Activated naive CD4-positive, alpha-beta T cell (primary cell): ENCODE measurements at places on chromosomes 2 and 18.

GRCh38 chr2:101830555-101830954 lies 133.0 kb downstream of the MAP4K4 start:
- no peak for DNase-seq

DNA sequence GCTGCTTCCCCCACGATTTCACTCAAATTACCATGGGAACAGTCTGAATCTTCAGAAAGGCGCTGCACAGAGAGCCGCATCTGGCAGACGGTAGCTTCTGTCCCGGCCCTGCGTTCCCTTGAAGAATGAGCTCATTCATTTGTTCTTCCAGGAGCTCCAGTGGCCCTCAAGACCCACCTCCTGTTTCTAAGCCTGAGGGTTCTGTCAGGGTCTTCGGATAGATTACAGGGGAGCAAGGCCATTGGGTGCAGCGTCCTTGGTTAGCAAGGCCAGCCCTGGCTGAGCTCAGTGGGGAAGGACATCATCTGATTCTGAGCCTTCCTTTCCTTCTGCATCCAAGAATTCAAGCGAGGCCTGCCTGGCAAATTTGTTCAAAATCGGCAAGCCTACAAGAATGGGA lies 111.9 kb downstream of the PDCL3 start:
- no peak for DNase-seq

DNA sequence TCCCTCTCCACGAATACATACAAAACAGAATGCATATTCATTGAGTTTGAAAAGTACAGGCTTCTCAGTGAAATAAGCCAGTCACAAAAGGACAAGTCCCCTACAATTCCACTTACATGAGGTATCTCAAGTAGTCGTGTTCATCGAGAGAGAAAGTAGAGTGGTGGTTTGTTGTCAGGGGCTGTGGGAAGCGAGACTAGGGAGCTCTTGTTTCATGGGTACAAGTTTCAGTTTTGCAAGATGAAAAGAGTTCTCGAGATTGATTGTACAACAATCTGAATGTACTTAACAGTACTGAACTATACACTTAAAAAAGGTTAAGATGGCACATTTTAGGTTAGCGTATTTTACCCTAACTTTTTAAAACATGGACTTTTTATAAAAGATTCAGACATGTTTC lies 71.5 kb upstream of the TTC39C start:
- no peak for DNase-seq

DNA sequence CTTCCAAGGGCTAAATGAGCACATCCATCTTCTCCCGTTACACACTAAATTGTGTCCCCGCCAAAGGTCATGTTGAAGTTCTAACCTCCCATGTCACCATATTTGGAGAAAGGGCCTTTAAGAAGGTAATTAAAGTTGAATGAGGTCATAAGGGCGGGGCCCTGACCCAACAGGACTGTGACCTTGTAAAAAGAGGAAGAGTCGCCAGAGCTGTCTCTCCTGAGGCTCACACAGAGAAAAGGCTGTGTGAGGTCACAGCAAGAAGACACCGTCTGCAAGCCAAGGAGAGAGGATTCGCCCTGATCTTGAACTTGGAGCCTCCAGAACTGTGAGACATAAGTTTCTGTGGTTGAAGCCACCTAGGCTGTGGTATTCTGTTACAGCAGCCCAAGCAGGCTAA lies 24.1 kb downstream of the TRABD2A start:
- no peak for DNase-seq

- DNase-seq = no peak
These were observed 681 bp downstream of the ACADL start for GRCh38 chr2:210224591-210224940.
